ENCODE measurements at places on chromosomes 2 and 18.

GRCh38 chr18:48123941-48124340, 193.5 kb upstream of the SMAD2 start:
- DNase-seq = no peak

DNA sequence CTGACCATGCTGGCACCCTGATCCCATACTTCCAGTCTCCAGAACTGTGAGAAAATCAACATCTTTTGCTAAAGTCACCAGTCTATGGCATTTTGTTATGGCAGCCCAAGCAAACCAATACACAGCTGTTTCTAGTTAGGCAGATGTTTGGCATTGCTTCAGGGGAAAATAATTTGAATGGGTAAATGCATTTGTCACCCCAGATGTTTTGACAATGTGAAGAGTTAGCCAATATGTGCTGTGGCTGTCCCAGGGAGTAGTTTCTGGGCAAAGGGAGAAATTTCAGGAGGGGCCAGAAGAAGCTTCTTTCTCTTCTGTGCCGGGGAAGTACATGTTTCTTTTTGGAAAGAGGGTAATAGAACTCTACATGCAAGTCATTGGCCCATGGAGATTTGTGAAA, 619.0 kb downstream of the SLC4A3 start:
- no peak for DNase-seq

DNA sequence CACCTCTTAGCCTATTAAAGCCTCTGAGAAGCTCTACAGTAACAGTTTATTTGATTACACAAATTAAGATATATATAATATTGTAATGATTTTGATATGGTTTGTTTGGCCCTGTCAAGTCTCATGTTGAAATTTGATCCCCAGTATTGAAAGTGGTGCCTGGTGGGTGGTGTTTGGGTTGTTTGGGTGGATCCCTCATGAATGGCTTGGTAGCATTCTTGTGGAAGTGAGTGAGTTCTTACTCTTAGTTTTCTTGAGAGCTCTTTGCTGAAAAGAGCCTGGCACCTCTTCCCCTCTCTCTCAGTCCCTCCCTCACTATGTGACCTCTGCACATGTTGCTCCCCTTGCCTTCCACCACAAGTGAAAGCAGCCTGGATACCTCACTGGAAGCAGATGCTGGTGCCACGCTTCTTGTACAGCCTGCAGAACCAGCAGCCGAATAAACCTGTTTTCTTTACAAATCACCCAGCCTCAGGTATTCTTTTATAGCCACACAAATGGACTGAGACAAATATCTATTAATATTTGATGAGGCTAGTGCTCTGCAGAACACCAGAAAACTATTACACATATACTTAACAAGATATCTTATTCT, 52.8 kb downstream of the SLC4A10 start:
- DNase-seq = no peak

DNA sequence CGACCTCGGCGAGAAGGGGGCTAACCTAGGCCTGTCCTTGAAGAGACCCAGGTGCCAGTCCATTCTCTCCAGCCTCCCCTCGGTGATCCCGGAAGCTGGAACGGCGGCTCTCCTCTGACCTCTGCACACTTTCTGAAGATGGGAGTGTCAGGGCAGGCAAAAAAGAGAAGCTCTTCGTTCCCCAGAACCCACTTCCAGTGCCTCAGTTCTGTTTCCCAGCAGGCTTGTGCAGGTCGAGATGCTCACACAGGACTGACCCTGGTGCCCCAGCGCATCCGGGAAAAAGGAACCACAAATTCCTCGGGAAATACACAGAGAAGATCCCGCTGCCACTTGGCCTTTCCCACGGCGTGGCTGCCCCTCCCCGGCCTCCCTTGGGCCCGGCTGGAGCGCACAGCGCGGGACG, 681 bp upstream of the PTPN18 start:
- DNase-seq = no peak

- no peak for DNase-seq
These were observed at the start of gene UBXN2A for GRCh38 chr2:23939987-23940717. TSS of gene UBXN2A (plus strand) at chr2:23940463. CDS start at chr2:23958315, 17,852 bp downstream.

DNA sequence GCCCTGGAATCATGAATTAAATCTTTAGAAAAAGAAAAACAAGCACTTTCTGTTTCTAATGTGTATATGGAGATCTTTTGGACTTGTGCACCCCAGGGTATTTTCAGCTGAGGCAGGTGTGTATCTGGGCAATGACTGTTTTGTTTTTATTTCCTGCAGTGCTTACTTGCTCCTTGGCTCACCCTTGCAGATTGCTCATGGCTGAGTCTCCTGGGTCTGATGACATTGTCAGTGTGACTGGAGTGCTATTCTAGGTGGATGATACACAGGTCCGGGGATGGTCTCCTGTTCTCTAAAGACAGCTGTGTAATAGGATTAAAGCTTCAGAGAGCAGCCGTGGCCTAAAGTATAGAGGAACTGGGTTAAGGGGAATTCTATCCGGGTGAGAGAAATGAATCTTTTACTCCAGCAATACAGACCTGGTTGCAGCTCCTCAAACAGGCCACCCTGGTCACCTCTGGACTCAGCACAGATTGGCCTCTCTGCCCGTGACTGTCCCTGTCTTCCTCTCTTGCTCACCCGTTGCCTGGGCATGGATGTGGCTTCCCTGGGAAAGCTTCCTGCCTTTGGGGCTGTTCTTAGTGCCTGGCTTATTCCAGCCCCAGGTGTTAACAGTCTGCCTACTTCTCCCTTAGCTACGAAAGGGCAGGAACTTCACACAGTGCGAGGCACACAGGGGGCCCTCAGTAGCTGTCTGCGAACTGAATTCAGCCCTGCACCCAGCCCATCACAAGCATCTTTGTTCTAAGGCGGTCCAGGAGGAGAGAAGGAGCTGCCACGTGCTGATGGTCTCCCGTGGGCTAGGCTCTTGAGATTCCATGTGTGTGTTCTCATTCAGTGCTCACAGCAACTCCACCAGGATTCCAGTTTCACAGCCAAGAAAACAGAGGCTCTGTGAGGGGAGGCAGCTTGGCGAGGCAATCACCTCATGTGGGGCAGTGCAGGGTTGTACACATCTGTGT, 84.3 kb downstream of the ACOXL start:
- no peak for DNase-seq

GRCh38 chr18:45760462-45761036, 36.6 kb downstream of the SLC14A1 start:
- peak; percentile 74 for DNase-seq

- DNase-seq = no peak
These were observed 107.2 kb upstream of the CAPN13 start for GRCh38 chr2:30914456-30914855.

DNA sequence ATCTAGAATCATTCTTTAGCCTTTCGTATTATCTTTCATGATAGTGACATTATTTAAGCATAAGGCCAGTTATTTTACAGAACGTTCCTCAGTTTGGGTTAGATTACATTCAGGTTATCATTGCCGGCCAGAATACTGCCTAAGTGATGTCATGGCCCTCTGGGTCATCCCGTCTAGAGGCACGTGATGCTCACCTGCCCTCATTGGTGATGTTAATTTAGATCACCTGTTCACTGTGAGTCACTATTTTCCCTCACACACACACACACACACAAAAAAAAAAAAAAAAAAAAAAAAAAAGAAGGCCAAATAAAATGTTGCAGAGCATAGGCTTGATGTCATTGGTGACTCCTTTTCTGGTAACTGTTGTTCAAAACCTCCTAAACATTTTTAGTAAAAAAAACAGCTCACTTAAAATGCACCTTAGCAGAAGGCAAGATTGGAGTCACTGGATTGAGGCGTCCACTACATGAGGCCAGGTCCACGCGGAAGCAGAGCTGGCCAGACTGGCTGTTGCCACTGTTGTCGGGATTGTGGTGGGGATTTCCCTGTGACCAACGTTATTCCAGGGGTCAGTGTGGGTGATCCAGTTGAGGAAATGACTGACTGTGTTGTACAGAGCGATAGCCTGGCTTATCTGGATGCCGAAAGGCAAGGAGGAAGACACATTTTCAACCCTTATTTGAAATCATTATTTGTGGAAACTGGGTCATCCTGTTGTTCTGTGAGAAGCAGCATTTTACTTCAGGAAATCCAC, 52.1 kb upstream of the CNGA3 start:
- no peak for DNase-seq

GRCh38 chr2:217943446-217944321, 59.1 kb downstream of the TNS1 start:
- DNase-seq = no peak

- DNase-seq = no peak
These were observed 131.7 kb downstream of the TAF4B start for GRCh38 chr18:26357960-26358359.

DNA sequence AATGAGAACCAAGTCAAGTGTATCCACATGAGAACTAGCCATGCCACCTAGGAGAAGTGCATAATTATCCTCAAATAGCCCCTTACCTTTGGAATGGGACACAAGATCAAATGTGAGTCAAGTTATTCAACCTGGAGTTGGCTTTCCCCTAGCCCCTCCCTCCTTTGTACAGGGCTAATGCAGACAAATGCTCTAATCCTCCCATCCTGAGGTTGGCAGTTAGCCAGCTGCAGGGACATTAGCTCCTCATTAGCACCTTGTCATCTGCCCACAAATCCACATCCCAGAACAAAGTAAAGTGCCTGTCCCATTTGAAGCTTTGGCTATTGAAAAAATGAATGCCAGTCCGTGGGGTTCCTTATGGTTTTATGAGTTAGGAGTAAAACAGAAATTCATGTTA, 294.1 kb upstream of the FANCL start:
- DNase-seq = peak; percentile 82

- no peak for DNase-seq
These were observed 87.3 kb downstream of the PDK1 start for GRCh38 chr2:172643142-172643541.

GRCh38 chr2:240135706-240136012, 446 bp downstream of the COPS9 start:
- DNase-seq = no peak

DNA sequence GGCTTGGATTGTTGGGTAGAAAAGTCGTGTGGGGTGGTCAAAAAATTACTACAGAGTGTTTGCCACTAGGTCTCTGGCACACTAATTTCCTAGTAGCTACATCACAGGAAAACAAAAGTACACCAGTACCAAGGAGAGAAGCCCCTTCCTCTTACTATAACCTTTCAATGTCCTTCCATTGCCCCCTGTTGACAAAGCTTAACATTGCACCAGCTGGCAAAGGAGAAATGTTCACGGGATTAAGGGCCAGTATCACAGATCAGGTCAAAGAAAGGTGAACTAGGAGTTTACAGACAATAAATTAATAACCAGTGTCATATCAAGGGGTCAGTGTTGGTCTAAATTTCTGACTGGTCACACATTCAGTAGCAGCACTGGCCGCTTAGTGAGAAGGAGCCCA, 1139.6 kb upstream of the FAM98A start:
- DNase-seq = peak; percentile 29

DNA sequence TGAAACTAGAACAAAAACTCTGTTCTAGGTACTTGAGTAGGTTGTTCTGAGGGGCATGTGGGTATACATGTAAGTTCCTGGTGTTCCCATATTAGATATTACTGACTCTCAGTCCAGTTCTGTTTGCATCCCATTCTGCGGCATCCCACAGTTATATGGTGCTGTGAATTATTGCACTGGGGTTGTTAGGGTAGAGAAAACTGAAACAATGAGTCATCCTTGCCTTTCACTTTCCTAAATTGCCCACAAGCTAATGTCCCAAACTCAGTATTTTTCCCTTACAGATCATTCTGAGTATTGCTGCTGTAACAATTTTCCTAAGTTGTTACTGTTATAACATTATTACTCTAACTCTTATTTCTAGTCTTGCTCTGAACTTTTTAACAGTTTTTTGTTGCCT, 3.0 kb downstream of the WDR75 start:
- no peak for DNase-seq

GRCh38 chr2:237693291-237693994, 66.1 kb downstream of the LRRFIP1 start:
- no peak for DNase-seq

GRCh38 chr2:193187816-193188215, 993.1 kb upstream of the TMEFF2 start:
- no peak for DNase-seq

- DNase-seq = no peak
These were observed 46.0 kb downstream of the GAREM1 start for GRCh38 chr18:32424696-32425095.

GRCh38 chr2:110979471-110980338, 141.0 kb upstream of the BCL2L11 start:
- no peak for DNase-seq
